CD8-positive, alpha-beta T cell (primary cell): ENCODE measurements at places on chromosomes 12 and 14.

GRCh38 chr14:21068521-21069387, 1.4 kb upstream of the ARHGEF40 start:
- peak; percentile 50 for DNase-seq

GRCh38 chr14:73003681-73004080, 23.2 kb downstream of the ZFYVE1 start:
- DNase-seq, result no peak

- DNase-seq, result no peak
Measured at GRCh38 chr12:113260127-113260526, 38.9 kb downstream of the TPCN1 start.

GRCh38 chr14:60222820-60223219, 26.2 kb upstream of the PPM1A start:
- no peak for DNase-seq

DNA sequence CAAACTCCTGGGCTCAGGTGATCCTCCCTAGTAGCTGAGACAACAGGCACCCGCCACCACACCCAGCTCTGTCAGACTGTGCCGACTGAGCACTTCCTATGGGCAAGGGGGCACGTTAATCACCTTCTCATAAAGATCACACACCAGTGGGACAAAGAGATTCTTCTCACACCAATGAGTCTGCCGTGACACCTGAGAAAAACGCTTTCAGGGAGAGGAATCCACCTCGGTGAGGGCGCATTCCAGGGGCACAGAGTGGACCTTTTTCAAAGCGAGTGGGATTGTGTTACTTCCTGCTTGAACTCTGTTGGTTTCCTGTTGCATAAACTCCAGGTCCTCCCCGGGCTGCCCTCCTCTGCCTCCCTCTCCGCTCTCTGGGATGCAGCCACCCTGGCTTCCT, 17.5 kb upstream of the SCARB1 start:
- DNase-seq, result no peak

GRCh38 chr14:22512106-22512814, 76.8 kb downstream of the DAD1 start:
- no peak for DNase-seq

DNA sequence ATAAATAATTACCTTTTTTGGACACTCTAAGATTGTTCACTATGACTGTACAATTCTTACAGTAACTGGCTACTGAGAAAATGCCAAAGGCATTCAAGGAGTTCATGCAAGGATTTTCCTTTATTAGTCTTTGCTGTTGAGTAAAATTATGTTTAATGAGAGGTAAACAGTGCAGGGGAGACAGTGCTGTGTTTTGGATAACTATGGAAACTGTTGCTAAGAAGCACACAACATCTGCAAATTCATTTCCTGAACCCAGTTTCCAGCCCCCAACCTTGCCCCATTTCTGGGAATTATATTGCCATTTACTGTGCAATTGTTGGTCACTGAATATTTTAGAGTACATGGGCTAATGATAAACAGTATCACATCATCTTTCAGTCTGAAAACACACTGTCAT, 1005.8 kb downstream of the TRHDE start:
- DNase-seq, result no peak

DNA sequence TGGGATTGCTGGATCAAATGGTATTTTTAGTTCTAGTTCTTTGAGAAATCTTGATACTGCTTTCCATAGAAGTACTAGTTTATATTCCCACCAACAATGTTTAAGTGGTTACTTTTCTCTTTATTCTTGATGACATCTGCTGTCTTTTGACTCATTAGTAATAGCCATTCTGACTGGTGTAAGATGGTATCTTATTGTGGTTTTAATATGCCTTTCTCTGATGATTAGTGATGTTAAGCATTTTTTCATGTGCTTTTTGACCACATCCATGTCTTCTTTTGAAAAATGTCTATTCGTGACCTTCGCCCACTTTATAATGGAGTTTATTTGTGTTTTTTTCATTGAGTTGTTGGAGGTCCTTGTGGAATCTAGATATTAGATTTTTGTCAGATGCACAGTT, 865.7 kb downstream of the SLC6A15 start:
- DNase-seq, result no peak

- peak; percentile 79 for DNase-seq
Measured at GRCh38 chr14:21924479-21924878, 250.9 kb upstream of the OR4E1 start.

DNA sequence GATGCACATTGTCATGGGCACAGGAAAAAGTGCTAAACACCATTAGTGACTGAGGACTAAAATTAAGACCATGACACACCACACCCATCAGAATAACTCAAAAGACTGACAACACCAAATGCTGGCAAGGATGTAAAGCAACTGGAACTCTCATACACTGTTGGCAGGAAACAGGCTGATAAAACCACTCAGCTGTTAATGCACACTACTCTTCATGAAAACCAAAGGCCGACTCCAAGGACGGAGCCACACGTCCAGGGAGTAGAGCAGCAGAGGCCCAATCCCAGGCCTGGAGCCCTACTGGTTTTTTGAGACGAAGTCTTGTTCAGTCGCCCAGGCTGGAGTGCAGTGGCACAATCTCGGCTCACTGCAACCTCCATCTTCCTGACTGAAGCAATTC, 6.4 kb downstream of the RAD52 start:
- no peak for DNase-seq

DNA sequence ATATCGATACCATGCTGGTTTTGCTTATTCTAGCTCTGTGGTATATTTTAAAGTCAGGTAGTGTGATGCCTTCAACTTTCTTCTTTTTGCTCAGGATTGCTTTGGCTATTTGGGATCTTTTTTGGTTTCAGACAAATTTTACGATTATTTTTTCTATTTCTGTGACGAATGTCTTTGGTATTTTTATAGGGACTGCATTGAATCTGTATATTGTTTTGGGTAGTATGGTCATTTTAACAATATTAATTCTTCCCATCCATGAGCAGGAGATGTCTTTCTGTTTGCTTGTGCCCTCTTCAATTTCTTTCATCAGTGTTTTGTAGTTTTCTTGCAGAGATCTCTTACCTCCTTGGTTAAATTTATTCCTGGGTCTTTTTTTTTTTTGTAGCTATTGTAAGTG, 10.8 kb upstream of the SLC4A8 start:
- no peak for DNase-seq

- no peak for DNase-seq
Measured at GRCh38 chr12:2559931-2560330, 234.8 kb upstream of the FKBP4 start.

GRCh38 chr14:93708311-93708734, 80.0 kb downstream of the PRIMA1 start:
- no peak for DNase-seq

GRCh38 chr12:133201888-133202287, 20.6 kb downstream of the ZNF268 start:
- DNase-seq, result no peak

- no peak for DNase-seq
Measured at GRCh38 chr14:101202627-101203404, 299.3 kb upstream of the RTL1 start.

GRCh38 chr12:68789144-68789878, 18.7 kb upstream of the MDM2 start:
- DNase-seq, result no peak

DNA sequence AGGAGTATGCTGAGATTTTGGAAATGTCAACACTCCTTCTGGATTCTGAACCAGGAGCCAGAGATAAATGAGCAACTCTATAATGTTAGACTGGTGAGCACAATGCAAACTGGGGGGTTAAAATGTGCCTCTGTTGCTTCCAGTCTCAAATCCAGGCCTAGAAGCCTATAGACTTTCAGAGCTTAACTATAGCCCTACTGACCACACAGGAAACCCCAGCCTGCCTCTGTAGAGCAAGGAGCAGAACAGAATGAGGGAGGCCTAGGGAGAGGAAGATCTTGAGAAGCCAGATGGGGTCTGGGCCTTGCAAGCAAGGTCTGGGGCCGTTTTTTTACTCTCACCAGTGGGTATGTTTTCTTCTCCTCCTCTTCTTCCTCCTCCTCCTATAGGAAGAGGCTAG, 225.4 kb upstream of the KITLG start:
- no peak for DNase-seq

DNA sequence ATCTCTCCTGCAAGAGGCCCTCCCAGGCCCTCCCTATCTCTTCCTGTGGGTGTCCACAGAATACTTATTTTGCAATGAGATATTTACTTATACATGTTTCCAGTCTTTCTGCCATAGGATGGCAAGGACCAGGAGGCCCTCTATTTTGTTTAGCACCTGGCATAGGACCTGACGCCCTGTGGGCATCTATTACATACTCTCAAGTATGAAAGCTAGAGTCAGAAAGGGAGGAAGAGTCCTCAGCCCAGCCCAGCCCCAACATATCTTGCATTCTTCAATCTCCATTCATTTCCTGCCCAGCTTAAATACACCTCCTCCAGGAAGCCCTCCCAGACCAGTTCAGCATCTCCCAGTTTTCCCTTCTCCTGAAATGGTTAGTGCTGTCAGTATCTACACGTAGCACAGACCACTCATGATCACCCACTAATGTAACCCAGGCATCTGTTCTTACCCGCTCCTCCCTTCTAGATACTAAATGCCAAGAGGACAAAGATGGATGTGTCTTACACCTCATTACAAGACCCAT, 7.4 kb downstream of the FOXN4 start:
- no peak for DNase-seq

DNA sequence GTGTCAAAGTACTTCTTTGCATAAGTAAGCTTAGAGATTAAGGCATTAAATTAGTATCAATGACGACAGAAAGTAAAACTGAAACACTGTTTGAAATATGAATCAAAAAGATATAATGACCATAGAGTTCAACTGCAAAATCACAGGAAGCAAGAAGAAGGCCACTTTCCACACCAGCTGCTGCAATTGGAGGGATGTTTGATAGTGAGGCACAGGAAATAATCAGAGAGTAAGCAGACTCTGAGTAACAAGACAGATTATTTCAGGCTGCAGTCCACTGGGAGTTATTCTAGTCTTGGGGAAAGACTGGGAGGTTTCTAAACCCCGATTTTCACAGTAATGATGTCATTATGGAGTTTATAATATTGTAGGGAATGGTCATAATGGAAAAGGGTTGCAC, 12.9 kb downstream of the MDGA2 start:
- no peak for DNase-seq

DNA sequence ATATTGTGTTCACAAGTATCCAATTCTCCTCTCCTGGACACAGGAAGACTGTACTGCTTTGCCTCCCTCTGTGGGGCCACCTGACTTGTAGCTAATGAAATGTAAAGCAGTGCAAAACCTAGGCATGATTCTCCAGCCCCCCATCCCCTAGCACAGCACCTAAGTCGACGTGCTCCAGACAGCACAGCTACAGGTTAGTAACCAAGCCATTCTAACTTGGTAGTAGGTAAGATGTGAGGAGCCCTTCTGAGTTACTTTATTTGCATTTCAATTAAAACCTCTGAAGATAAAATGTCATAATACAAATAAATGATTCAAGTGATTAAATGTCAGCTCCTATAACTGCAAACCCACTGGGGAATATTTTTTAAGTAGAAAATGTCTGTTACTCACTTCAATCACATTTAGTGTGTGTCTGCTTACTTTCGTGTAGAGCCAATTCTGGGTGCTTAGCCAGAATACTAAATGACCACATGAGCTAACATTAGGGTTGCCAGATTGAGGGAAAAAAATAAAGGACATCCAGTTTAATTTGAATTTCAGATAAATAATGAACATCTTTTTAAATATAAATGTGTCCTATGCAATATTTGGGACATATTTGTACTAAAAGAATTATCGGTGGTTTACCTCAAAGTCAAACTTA, 64.8 kb upstream of the HIF1A start:
- no peak for DNase-seq

- no peak for DNase-seq
Measured at GRCh38 chr12:3103806-3104205, 26.6 kb downstream of the TSPAN9 start.

DNA sequence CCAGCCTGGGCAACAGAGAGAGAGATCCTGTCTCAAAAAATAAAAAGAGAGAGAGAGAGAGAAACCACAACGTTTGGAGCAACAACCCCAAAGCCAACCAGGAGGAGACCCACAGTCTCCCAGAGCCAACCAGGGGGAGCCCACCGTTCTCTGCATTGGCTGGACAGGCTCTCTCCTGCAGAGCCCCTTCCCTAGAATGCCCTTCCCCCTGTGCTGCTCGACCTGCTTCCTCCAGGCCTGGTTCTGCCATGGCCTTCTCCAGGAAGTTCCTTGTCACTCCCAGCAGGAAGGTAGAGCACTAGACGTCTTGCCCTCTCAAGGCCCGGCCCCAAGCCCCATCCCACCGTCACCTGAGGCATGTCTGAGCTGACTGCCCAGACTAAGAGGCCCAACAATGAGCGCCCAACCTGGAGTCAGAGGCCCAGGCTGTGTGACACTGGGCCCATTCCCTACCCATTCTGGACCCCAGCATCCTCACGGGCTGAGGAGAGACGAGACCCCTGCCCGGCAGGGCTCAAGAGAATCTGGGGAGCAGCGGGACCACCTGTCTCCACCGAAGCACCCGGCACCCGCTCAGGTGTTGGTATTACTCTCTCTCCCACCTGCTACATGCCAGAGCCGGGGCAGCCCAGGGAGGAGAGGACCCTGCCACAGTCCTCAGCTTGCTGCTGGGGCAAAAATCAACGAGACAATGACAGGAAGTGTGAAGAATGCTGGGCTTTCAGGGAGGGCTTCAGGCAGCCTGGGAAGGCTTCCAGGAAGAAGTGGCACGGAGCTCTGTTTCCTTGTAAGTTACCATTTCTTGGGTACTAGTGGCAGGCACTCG, 61.2 kb downstream of the DIO3 start:
- no peak for DNase-seq

GRCh38 chr14:101808894-101809670, 47.6 kb downstream of the PPP2R5C start:
- no peak for DNase-seq

- no peak for DNase-seq
Measured at GRCh38 chr12:66837311-66837627, 158.4 kb upstream of the GRIP1 start.

GRCh38 chr12:95763809-95764253, 26.7 kb downstream of the NTN4 start:
- DNase-seq, result no peak

DNA sequence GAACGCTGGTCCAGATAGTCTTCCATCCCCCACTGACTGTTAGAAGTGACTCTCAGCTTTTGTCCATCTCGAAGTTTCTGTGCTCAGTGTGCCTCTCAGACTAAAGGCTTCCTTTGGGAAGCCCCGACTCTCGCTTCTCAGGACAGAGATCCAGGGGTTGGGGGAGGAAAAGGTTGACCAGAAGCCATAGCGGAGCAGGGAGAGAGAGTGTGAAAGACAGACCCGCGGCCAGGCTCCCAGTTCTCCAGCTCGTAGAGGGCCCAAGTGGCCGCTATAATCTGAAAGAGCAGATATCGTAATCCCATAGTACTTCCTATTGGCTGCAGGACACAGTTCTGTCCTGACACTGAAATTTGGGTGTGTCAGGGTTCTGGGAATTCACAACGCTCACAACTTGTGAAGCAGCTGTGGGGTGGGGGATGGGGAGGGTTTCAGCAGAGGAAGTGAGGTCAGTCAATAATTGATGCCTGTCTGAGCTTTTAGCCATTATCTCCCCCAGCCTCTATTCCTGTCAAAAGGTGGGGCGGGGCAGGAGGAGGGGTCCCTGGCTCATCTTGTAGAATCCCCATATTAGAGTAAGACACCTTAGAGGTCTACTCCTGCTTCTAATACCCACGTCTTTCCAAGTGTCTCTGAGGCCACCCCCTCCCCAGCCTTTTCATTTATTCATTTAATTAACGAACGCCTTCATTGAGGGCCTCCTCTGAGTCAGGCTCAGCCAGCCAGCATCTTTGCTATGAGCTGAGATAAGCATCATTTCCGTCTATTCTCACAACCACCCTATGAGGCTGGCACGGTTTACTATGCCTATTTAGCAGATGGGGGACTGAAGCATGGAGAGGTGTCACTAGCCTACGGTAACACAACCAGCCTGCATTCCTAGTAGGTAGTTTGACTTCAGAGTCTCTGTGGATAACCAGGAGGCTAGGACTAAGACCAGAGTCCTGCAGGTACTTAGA, 1.6 kb upstream of the ACVRL1 start:
- DNase-seq, result no peak
